CD8-positive, alpha-beta memory T cell (primary cell): ENCODE measurements at places on chromosomes 13 and 19.

DNA sequence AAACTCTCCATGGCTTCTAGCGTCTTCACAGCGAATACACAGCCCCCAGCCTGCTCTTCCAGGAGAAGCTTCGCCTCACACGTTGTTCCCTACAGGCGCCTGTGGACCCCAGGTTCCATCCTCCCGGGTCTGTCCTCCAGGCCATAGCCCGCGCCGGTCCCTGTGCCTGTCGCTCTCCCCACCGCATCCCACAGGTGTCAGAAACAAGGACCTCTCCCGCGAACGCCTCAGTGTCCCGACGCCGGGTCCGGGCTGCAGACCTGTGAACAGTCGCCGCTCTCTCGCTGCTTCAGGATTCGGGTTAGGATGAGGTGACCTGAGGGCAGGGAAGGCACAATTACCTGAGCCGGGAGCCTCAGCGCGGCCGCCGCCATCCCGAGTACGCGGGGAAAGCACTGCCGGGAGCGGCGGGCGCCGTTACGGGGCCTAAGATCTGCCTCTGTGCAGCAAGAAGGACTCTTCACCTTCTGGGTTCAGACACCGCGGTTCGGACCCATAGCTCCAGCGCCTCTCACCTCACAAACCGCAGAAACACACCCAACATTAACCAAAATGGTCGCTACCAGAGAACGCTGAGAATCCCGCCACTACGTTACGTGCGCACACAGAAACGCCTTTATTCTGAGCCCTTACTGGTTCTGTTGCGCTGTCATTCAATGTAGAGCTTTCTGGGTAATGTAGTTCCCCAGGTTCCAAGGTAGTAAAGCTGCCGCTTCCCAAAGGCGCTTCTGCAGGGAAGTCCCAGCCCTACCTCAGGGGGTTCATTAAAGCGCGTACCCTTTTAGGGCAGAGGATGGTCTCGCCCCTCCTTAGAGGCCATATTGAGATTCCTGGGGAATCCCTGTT lies at the start of gene ZNF418:
Gene ZNF418, minus strand, starts transcription at position 583 of the 846 bp plus-strand sequence. CDS start 1,580 bp downstream, outside the sequence.
- DNase-seq, result no peak

- DNase-seq, result peak; percentile 92
Observed at GRCh38 chr13:27171827-27172494, 350 bp upstream of the USP12 start.

- peak; percentile 75 for DNase-seq
Observed at GRCh38 chr19:51690454-51691073, 2.6 kb upstream of the SPACA6 start.

GRCh38 chr13:110638814-110639806 lies 23.8 kb downstream of the NAXD start:
- DNase-seq, result no peak

GRCh38 chr13:51286135-51287002 lies 53.1 kb upstream of the SERPINE3 start:
- peak; percentile 32 for DNase-seq

DNA sequence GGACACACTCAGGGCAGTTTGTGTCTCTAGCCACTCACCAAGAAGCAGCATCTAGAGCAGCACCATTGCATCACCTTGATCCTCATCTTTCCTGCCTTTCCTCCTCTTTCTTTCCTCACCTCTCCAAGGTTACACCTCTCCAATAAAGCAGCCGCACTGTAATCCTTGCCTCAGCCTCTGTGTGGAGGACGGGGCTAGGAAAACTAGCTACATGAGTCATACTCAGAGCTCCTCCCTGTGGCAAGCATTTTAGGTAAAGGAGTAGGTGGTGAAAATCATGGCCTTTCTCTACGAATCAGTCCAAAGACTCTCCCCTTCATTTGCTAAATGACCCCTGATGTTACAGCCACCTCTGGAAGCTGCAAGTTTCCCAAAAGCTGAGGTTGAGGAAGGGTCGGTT lies 108.9 kb downstream of the DNAJC15 start:
- DNase-seq, result no peak

DNA sequence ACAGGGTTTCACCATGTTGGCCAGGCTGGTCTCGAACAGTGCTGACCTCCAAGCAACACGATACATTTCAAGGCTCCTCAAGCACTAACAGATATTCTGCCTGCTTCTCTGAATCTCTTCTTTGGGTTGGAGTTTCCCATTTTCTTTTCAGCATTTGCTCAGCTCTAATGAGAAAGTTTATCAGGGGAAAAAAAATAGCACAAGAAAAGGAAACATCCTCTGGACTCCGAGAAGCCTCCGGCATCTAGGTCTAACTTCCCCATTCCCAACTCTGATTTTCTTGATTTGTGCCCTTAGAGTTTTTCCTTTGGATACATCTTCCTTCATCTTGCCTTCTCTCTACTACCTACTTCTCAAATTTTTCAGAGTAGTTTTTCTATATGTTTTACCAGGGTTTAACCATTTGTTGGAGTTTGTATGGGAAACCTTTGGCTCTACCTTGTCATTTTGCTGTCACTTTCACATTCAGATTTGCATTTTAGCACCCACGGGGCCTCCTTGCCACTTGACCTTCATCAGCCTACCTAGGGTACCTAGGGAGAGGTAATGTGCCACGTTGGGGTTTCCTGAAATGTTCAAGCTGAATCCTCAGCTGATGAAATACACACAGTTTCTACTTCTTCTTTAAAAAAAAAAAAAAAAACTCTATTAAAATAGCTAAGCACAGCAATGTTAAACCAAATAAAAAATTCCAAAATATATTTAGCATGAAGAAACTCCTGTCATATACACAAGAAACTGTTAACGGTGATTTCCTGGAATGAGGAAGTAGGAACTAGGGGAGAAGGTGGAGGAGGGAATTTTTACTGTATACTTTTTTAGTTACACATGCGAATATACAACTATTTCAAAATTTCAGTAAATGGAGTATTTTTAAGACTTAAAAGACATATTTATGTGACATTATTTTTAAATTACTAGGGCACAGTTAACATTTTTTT lies 5.1 kb upstream of the USP12 start:
- no peak for DNase-seq

GRCh38 chr19:49793561-49793840 lies 19.6 kb downstream of the FUZ start:
- DNase-seq, result no peak

- no peak for DNase-seq
Observed at GRCh38 chr13:113526466-113527220, 36.1 kb upstream of the DCUN1D2 start.

DNA sequence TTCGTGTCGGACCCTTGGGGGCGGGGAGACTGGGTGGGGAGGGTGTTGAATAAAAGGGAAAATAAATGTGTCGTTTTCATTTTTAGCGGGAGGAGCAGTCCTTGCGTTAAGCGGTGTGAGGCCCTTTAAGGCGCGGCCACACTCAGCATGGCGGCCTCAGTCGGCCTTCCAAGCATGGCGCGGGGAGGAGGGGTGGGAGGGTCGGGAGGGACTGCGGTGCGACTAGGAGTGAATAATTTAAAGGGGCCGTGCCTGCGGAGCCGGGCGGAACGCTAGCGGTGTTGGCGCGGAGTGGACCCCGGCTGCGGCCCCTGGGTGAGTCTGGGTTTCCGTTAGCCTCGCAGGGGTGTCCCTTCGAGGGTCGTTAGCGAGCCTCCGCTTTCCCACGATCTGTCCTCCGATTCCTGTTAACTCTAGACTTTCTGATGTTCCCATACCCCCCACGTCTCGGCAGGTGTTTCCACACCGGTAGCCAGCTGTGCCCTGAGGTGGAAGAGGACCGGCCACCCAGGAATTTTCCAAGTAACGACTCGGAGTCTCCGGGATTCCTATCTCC lies 1.5 kb upstream of the PNPLA6 start:
- DNase-seq, result peak; percentile 88

GRCh38 chr13:32310134-32310706 lies 4.9 kb downstream of the ZAR1L start:
- no peak for DNase-seq

GRCh38 chr13:109144693-109145437 lies 515.5 kb downstream of the MYO16 start:
- no peak for DNase-seq

DNA sequence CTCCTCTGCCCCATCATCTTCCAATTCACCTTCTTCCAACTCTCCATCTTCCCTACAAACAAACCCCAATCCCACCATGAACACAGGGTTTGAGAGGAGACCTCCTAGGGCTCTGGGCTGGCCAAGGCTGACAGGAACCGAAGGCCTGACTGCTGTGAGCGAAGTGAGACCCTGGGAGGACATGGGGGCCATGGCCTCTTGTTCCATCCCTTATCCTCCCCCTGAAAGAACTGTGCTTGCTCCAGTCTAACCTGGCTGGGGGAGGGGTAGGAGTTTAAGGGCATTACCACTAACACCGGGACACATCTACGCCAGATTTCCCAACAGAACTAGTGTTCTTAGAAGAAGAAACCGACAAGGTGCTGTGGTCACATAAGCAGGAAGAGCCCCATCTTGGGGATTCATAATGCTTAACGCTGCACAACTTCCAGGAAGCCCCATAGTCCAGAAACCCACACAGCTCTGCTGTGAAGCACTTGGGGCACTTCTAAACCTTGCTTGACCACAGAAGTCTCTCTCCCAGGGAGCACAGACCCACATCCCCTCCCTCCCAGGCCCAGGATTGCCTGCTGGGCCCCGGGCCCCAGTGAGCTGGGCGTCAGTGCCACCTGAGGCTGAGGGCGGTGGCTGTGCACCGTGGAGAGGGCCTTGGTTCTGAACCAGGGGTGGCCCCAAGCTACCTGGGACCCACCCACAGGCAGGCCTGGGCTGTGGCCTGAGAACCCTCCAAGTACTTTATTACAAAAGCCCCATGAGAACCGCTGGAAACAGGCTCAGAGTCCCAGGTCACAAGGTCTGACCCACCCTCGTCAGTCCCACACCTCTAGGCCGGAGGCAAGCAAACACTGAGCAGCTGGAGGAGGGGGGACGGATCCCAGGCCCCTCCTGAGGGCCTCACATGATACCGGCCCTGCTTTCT lies 18.8 kb downstream of the ZC3H4 start:
- no peak for DNase-seq

- DNase-seq, result peak; percentile 51
Observed at GRCh38 chr19:56066152-56067023, 54.7 kb downstream of the ZNF787 start.

- DNase-seq, result no peak
Observed at GRCh38 chr19:41543582-41543981, 32.4 kb upstream of the CEACAM21 start.

- DNase-seq, result no peak
Observed at GRCh38 chr13:46687810-46688209, 109.2 kb downstream of the ESD start.

- no peak for DNase-seq
Observed at GRCh38 chr19:29505097-29505824, 20.5 kb upstream of the VSTM2B start.

DNA sequence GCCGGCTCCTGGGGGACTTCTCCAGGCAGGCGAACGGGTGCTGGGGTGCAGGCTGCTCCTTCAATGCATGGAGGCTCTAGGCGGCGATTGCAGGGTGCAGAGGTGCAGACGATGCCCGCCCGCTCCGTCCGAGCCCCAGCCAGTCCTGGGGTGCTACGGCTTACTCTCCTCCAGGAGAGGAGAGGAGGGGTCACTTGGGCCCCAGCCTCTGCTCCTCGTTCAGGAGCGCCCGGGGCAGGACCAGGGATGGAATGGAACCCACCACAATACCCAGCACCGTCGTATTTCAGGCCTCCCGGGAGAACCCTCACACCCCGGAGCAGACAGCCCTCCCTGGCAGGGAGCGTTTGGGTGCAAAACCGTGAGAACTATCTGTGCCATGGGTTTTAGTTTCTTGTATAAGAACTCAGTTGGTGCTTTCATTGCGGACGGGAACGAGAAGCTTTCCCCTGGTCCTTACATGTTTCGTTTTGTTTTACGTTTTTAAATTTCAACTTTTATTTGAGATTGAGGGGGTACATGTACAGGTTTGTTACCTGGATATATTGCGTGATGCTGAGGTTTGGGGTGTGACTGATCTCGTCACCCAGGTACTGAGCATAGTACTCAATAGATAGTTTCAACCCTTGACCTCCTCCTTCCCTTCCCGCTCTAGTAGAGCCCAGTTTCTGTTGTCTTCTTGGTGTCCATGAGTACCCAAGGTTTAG lies 46.8 kb downstream of the ARHGEF18 start:
- no peak for DNase-seq

DNA sequence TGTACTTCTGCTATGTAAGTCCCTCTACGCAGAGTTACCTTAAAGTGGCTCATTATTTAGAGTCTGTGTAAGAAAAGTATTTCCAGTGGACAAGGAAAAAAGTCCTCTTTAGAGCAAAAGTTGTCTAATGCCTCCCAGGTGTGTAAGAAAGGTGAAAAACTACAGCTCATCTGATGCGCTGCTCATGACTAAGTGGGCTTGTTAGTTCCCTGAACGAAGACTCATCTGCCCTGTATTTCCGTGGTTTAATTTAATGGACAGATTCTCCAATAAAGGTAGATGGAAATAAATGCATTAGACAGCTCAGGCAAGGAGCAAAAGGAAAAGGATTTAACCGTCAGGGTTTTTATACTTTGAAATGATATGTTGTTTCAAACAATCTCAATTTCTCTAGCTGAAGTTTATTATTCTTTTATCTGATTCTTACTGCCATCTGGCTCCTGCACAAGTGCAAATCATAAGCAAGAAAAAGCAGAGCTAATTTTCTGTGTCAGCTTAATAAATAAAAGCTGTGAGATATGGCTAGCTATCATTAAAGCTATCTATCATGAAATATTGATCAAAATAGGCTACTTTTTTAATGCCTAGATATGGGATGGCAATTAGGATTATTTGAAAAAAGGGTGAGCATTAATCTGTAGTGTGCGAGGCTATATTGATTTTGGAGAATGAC lies 73.7 kb upstream of the PCDH9 start:
- DNase-seq, result no peak

- DNase-seq, result no peak
Observed at GRCh38 chr19:10692673-10693264, 8.5 kb upstream of the QTRT1 start.

DNA sequence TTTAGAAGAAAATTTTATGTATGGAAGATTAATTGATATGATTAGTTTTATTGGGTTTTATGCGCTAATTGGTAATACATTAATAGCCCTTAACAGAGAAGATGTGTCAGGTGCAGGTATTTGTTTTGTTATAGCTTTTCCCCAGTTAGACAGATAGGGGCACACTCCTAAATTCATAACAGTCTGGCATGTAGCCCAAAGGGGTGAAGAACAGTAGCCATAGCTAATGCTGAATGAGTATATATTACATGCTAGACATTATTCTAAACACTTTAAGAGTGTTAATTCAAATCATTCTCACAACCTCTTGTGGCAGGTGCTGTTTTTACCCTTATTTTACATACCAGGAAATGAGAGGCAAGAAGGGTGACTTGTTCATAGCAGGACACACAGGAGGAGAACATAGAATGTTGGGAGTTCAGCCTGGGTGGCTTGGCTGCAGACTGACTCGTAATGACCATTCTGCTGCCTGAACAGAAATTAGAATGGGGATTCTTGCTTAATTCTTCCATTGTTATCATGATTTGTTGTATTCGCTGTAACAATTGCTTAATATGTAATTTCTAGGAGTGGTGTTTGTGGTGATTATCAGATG lies 20.1 kb downstream of the PCCA start:
- no peak for DNase-seq

- DNase-seq, result no peak
Observed at GRCh38 chr19:16347706-16348105, 23.1 kb downstream of the KLF2 start.
